ENCODE measurements at places on chromosomes 6 and 20. TPM values are rescaled to one million over a fixed set of nuclear protein-coding genes. Genes with fewer than 3 reads are reported as not detected.

GATA5 gene
- polyA plus RNA-seq: not detected

- H3K27ac ChIP-seq: no peak overlapping the region
- DNase-seq: no peak
- no peaks in the 10 kb centered on the region for H3K4me1 ChIP-seq
- H3K36me3 ChIP-seq: no peaks in the 10 kb centered on the region
These were observed 177.2 kb upstream of the COL21A1 start for GRCh38 chr6:56424542-56425083.

HLA-DPA1 gene
- polyA plus RNA-seq: 3,526 TPM

ECT2L gene
- polyA plus RNA-seq: 0.11 TPM

DNA sequence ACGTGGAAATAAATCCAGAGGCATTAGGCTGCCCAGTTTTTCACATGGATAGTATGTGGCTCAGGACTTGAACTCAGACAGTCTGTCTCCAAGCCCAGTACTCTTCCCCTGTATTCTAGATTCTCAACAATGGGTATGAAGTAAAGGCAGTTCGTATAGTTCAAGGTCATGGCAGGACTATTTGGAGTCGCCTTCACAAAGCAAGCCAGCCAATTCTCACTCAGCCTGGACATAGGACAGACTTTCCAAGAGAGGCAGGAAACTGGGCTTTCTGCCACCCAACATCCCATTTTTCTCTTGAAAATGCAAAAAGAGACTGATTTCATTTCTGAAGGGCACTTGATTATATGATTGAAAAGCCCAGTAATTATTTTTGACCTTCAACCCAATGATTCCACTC, 111.0 kb downstream of the EDN1 start:
- H3K4me3 ChIP-seq: no peak overlapping the region
- H3K27me3 ChIP-seq: peaks cover 7% of the 10 kb centered on the region
- no peak overlapping the region for H3K27ac ChIP-seq
- DNase-seq: no peak
- no peaks in the 10 kb centered on the region for H3K36me3 ChIP-seq

DNA sequence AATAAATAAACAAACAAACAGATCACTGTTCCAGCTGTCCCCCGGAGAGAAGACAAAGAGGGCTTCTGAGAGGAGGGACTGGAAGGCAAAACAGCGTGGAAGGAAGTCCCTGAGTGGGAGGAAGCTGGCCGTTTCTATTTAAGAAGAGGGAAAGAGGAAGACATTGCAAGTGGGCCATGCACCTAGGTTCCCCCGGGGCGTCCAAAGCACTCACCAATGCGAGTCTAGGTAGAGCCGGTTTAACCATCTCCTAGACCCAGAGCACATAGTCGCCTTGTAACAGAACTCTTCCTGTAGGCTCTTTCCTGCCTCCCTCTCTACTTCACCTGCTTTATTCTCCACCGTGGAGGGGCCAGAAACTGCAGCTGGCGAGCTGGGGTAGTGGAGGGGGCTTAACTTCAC, 158.4 kb downstream of the ZDHHC14 start:
- peaks cover 71% of the 10 kb centered on the region for H3K4me1 ChIP-seq
- H3K36me3 ChIP-seq: no peaks in the 10 kb centered on the region
- H3K27ac ChIP-seq: peak overlapping the region; percentile 48
- peak overlapping the region; percentile 77 for H3K4me3 ChIP-seq
- peak; percentile 25 for DNase-seq

- H3K36me3 ChIP-seq: no peaks in the 10 kb centered on the region
- peaks cover 28% of the 10 kb centered on the region for H3K4me1 ChIP-seq
- H3K27me3 ChIP-seq: no peaks in the 10 kb centered on the region
- H3K4me3 ChIP-seq: no peak overlapping the region
- DNase-seq: no peak
- no peak overlapping the region for H3K27ac ChIP-seq
These were observed 29.4 kb upstream of the TAGAP start for GRCh38 chr6:159074120-159074684.

SEL1L2 gene
- not detected for polyA plus RNA-seq

DNA sequence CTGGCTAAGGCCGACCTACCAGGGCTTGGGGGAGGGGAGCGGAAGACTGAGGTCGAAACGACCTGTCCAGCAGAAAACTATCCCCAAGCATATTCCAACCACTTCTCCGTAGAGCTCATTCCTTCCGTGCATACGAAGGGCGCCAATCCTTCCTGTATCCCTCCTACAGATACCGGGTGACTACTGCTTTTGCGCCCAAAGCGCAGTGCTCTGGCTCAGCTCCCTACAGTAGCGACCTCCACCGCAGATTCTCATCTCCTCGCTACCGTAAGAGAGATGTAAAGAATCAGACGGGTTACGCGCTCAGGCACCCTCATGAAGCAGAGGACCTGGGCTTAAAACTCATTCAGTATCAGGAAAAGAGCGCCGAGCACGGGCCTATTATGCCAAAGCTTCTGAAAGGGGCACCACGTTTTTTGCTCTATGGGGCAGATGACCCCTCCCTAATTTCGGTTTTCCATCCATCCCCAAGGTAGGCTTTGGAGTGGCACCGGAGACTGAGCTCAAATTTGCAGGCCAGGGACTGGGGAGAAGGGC, 563 bp upstream of the NNAT start:
- no peaks in the 10 kb centered on the region for H3K27me3 ChIP-seq
- DNase-seq: no peak
- H3K4me1 ChIP-seq: peaks cover 63% of the 10 kb centered on the region
- H3K36me3 ChIP-seq: peaks cover 11% of the 10 kb centered on the region
- H3K27ac ChIP-seq: peak overlapping the region; percentile 31
- peak overlapping the region; percentile 89 for H3K4me3 ChIP-seq

GRCh38 chr6:88761237-88762031, 202.0 kb downstream of the RNGTT start:
- peaks cover 22% of the 10 kb centered on the region for H3K4me1 ChIP-seq
- peak overlapping the region; percentile 19 for H3K27ac ChIP-seq
- peaks cover 4% of the 10 kb centered on the region for H3K36me3 ChIP-seq
- H3K27me3 ChIP-seq: no peaks in the 10 kb centered on the region
- H3K4me3 ChIP-seq: no peak overlapping the region

RBBP8NL gene
- not detected for polyA plus RNA-seq

COX4I2 gene
- 2.8 TPM for polyA plus RNA-seq

DNA sequence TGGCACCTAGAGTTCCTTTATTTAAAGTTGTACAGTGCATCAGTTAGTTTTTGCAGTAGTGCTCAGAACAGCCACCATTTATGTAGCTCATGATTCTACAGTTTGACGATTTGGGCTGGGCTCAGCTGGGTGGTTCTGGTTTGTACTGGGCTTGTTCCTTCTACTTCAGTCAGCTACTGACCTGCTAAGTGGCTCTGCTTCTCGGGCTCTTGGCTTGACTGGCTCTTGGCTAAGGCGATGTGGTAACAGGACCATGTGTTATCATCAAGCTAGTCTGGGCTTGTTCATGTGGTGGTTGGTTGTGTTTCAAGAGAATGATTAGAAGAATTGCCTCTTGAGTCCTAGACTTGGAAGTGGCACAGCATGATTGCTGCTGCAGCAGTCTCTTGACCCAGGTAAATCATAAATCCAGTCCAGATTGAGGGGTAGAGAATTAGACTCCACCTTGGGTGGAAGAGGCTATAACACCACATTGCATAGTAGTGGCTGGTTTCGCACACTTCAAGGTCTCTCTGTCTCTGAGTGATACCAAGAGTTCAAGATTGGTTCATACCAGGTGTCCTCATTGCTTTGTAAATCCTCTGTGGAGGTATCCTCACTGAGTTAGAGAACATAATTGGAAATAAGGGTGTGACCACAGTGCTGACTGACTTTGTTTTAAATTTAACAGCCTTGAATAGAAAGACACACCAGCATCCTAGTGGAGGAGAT, 253.0 kb downstream of the ARID1B start:
- no peak overlapping the region for H3K27ac ChIP-seq
- DNase-seq: no peak
- H3K27me3 ChIP-seq: no peaks in the 10 kb centered on the region
- H3K4me1 ChIP-seq: peaks cover 43% of the 10 kb centered on the region

HTR1E gene
- polyA plus RNA-seq: not detected

GSTA4 gene
- polyA plus RNA-seq: 16.1 TPM

GRCh38 chr6:45927421-45928320, 88.0 kb downstream of the CLIC5 start:
- H3K27ac ChIP-seq: no peak overlapping the region
- H3K4me3 ChIP-seq: no peak overlapping the region
- H3K36me3 ChIP-seq: no peaks in the 10 kb centered on the region
- H3K4me1 ChIP-seq: peaks cover 1% of the 10 kb centered on the region
- DNase-seq: no peak
- H3K27me3 ChIP-seq: no peaks in the 10 kb centered on the region

TMEM200A gene
- 0.09 TPM for polyA plus RNA-seq

- no peaks in the 10 kb centered on the region for H3K36me3 ChIP-seq
- peak; percentile 35 for DNase-seq
- H3K4me3 ChIP-seq: peak overlapping the region; percentile 99
- H3K4me1 ChIP-seq: peaks cover 5% of the 10 kb centered on the region
These were observed 4.9 kb downstream of the PREX1 start for GRCh38 chr20:48822879-48823385.

- no peak overlapping the region for H3K4me3 ChIP-seq
- no peaks in the 10 kb centered on the region for H3K36me3 ChIP-seq
- H3K27me3 ChIP-seq: peaks cover 19% of the 10 kb centered on the region
- H3K27ac ChIP-seq: no peak overlapping the region
These were observed 159.8 kb upstream of the RIN2 start for GRCh38 chr20:19598117-19598850.

- peaks cover 16% of the 10 kb centered on the region for H3K36me3 ChIP-seq
- H3K4me1 ChIP-seq: peaks cover 7% of the 10 kb centered on the region
- no peak overlapping the region for H3K4me3 ChIP-seq
- no peaks in the 10 kb centered on the region for H3K27me3 ChIP-seq
- no peak overlapping the region for H3K27ac ChIP-seq
- no peak for DNase-seq
These were observed 74.1 kb downstream of the CDKAL1 start for GRCh38 chr6:20608356-20608755.

HEY2 gene
- 0.29 TPM for polyA plus RNA-seq

- DNase-seq: no peak
- no peak overlapping the region for H3K4me3 ChIP-seq
These were observed 3.8 kb downstream of the CST5 start for GRCh38 chr20:23875606-23876237.

PNPLA1 gene
- not detected for polyA plus RNA-seq

DNA sequence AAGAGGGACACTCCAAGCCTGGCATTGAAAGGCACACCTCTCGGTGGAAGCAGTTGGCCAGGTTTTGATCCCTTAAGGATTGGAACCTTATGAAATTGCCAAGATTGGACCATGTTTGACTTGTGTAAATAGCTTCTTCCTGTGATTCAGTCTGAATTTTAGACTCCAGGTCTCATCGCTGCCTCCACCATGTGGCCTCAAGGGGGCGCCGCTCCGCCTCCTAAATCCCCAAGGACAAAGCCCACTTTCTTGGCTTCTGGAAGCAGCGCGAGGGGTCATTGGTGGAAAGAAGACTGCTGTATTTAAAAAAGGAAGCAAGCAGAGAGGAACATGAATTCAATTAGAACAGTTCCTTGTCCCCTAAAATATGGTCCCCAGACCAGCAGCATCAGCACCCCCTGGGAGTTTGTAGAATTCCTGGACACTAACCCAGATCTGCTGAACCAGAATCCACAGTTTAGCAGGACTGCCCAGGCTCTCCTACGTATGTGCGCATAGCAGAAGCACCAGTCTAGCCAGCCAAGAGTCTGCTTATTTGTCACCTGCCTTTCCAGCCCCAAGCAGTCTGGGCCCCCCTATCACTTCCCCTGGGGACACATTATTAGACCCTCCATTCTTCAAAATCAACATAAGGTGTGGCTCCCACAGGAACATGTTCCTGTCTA, 108.5 kb downstream of the LY86 start:
- no peaks in the 10 kb centered on the region for H3K36me3 ChIP-seq
- peaks cover 6% of the 10 kb centered on the region for H3K4me1 ChIP-seq
- no peak overlapping the region for H3K4me3 ChIP-seq
- no peak overlapping the region for H3K27ac ChIP-seq

KCNQ5 gene
- 5.4 TPM for polyA plus RNA-seq

GRCh38 chr20:51028616-51029212, 5.8 kb upstream of the KCNG1 start:
- H3K27me3 ChIP-seq: peaks cover 76% of the 10 kb centered on the region
- H3K4me1 ChIP-seq: peaks cover 65% of the 10 kb centered on the region
- H3K27ac ChIP-seq: no peak overlapping the region
- no peak for DNase-seq

DNA sequence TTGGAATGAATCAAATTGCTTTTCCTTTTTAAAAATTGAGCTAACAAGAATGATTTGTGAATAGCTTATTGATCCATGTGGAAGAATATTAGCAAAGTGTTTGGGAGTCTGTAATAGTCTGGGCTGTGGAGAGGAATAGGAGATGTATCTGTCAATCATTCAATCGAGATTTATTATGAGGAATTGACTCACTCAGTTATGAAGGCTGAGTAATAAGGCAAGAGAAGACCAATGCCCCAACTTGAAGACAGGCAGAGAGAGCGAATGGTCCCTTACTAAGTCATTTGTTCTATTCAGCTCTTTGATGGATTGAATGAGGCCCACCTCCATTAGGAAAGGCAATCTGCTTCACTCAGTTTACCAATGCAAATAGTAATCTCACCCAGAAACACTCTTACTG, 403.0 kb downstream of the CD83 start:
- peaks cover 11% of the 10 kb centered on the region for H3K4me1 ChIP-seq
- no peaks in the 10 kb centered on the region for H3K36me3 ChIP-seq
- no peak overlapping the region for H3K27ac ChIP-seq
- H3K27me3 ChIP-seq: no peaks in the 10 kb centered on the region

RCAN2 gene
- polyA plus RNA-seq: not detected

- H3K36me3 ChIP-seq: no peaks in the 10 kb centered on the region
- no peak overlapping the region for H3K4me3 ChIP-seq
- DNase-seq: no peak
- peaks cover 17% of the 10 kb centered on the region for H3K4me1 ChIP-seq
- no peaks in the 10 kb centered on the region for H3K27me3 ChIP-seq
- H3K27ac ChIP-seq: no peak overlapping the region
These were observed 11.5 kb upstream of the TMEM244 start for GRCh38 chr6:129872586-129872985.

SNAP91 gene
- not detected for polyA plus RNA-seq

ARID1B gene
- polyA plus RNA-seq: 31.2 TPM

- H3K27ac ChIP-seq: peak overlapping the region; percentile 28
- no peak overlapping the region for H3K4me3 ChIP-seq
- peaks cover 11% of the 10 kb centered on the region for H3K4me1 ChIP-seq
- no peaks in the 10 kb centered on the region for H3K27me3 ChIP-seq
- no peak for DNase-seq
These were observed 60.7 kb downstream of the PRND start for GRCh38 chr20:4782378-4782772.

DNA sequence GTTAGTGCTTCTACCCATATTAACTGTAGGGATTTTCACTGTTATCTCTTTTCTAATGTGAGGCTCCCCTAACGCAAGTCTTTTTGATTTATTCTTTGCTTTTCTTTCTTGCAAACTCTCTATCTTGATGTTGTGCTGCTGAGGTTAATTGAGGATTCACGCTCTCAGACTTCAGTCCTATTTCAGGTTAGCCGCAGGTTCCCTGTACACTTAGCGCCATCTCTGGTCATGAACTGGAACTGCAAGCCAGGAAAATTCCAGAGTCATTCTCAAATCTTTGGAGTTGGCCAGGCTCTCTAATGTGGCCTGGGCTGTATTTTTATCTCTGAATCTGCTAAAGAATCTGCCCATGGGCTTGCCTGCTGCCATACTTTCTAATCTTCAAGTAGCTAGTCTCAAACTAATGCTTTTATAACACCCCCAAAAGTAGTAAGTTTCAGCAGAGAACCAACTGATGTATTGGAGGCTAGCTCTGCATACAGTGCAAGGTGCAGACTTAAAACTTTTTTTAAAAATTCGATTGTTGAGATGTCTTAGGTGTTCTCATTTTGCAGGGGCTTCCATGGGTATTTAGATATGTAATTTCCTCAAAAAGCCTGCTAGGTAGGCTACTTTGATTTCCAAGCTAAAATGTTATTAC, 91.1 kb upstream of the OPRM1 start:
- no peak overlapping the region for H3K4me3 ChIP-seq
- H3K4me1 ChIP-seq: no peaks in the 10 kb centered on the region
- H3K27me3 ChIP-seq: no peaks in the 10 kb centered on the region
- no peaks in the 10 kb centered on the region for H3K36me3 ChIP-seq

GABRR1 gene
- not detected for polyA plus RNA-seq

Data from naive B cell (primary cell).